ENCODE measurements at places on chromosomes 7 and 10.

DNA sequence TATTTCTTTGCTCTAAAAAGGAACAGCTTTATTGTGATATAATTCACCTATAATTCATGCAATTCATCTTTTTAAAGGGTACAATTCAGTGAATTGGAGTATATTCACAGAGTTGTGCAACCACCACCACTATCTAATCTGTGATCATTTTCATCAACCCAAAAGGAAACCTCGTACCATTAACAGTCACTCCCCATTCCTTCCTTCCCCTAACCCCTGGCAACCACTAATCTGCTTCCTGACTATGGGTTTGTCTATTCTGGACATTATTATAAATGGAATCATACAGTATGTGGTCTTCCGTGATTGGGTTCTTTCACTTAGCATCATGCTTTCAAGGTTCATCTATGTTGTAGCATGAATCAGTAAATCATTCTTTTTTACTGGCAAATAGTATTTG, 52.3 kb downstream of the MKI67 start:
- DNase-seq = no peak

DNA sequence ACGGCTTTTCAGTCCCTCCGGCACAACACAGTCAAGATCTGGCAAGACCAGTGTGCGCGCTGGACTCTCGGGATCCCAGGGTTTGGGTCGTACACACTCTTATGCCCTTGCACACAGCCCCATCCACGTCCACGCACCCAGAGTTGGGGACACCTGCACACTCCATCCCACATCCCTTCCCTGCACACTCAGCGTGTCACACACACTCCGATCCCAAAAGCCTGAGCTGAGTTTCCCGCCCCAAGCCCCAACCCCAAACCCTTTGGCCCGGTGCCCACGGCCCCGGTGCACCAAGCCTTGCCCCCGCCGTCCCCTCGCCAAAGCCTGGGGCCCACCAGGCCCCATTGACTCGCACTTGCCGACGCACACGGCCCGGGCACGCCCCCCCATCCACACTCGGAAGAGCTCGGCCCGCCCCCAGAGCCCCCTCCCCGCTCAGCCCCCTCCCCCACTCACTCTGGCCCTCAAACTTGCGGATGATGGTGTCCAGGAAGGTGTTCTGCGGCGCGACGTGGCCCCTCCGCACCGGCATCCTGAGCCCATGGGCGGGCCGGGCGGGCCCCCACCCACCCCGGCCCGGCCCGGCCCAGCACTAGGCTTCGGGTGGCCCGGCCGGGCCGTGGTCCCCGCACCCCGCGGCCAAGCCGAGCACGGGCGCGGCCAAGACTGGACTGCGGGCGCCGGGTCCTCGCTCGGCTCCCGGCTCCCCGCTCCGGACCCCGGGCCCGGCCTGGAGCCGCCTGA, 567 bp downstream of the KCNH2 start:
- no peak for DNase-seq

DNA sequence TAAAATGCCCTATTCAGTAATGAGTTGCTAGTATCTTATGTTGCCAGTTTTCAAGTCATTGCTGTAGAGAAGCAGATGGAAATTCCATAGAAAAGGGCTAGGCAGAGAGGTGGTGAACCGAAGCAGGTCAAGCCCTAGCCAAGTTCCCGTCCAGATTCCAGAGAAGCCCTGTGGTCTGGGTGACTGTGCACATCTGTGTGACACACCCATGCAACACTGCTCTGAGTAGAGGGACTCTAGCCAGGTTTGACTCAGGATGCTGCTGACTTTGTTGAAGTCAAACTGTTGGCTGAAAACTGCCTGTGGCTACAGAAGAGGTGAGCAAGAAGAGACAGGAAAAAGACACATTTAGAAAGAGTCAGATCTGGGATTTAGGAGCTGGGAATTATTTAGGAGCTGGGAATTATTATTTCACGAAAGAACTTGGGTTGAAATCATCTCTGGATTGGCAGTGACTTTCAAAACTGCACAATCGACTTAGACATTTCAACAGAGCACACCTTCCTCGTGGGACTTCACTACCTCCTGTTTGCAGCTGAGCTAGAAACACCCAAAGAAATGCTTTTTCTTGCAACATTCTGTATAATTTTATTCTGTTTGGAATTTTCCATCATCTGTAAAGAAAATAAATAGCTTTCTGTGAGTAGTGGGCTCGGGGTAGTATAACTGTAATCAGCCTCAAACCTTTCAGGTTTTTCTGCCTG, 149.1 kb upstream of the PRKCQ start:
- peak; percentile 54 for DNase-seq

- no peak for DNase-seq
Observed at GRCh38 chr10:123295644-123296043, 141.4 kb downstream of the BUB3 start.

- DNase-seq = no peak
Observed at GRCh38 chr10:4181081-4181480, 396.1 kb upstream of the KLF6 start.

- DNase-seq = no peak
Observed at GRCh38 chr7:128939861-128940410, 2.2 kb downstream of the IRF5 start.

All from forelimb muscle (tissue), 1 donor.